ENCODE measurements at places on chromosomes 5 and 9.
A peak's percentile ranks its signal among the peaks of the same experiment; 100 is the strongest.

DNA sequence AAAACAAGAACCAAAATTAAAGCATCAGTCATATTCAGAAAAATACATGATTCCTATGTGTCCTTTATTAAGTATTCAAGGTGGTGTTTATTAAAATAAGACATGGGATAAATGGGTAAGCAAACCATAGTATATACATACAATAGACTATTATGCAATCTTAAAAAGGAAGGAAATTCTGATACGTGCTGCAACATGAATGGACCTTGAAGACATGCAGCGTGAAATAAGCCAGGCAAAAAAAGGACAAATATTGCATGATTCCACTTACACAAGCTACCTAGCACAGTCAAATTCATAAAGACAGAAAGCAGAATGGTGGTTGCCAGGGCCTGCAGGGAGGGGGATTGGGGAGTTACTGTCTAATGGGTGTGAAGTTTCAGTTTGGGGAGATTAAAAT lies 127.7 kb downstream of the DMAC1 start:
- no peak for DNase-seq

GRCh38 chr9:93532141-93532540 lies 44.2 kb upstream of the PHF2 start:
- no peak for DNase-seq

DNA sequence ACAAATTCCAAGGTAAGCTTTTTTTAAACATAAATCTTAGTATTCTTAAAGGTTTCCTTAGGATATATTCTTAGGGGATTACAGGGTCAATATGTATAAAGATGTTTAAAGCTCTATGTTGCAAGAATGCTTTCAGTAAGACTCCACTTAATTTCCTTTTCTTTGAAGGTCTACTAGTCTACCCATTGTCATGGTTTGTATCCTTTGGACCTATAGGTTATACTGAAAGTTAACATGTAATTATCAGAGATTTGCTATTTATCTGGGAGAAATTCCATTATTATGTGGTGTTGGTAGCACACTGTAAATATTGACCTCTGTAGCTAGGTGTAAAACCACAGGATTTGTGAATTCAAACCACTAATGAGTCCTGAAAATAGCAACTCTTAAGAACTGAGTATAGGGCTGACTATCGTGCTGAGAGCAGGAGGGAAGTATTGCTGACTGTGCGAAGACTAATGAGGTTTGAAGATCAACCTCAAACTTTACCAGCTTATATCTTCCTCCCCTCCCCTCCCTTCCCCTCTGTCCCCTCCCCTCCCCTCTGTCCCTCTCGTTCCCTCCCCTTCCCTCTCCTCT lies 85.6 kb downstream of the GADD45G start:
- no peak for DNase-seq

GRCh38 chr5:58751222-58751837 lies 168.5 kb downstream of the RAB3C start:
- peak; percentile 48 for DNase-seq

DNA sequence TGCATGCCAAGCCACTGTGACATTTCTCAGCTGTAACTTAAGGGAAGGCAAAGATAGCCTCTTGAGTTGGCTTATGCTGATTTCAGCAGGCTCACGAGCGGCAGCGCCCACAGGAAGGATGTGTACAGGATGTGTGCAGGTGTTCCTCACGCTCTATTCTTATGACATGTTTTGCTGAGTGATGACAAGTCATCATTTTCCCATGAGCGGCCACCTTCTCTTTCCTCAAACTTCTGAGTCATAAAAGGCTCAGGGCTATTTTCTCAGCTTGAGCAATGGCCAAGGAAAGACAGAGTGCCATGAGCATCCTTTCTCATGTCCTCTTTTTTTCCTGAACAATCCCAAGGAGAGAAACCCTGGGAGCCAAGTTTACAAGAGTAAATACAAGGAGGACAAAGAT lies 365.9 kb downstream of the PLK2 start:
- DNase-seq = no peak

GRCh38 chr5:65078331-65078730 lies 309.6 kb downstream of the CWC27 start:
- no peak for DNase-seq

DNA sequence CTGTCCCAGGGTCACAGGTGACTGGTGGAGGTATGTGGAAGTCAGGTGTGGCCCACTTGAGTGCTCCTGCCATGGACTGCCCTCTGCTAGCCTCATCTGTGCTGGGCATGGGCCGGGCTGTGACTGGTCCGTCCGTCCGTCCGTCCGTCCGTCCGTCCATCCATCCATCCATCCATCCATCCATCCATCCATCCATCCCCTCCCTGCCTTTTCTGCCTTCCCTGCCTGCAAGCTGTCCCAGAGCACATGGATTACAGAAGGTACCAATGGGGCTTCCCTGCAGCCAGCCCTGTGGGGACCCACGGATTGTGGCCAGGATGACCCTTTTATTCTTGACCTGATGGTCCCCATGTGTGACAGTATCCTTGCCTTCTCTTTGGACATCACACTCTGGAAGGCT lies 92.5 kb downstream of the MACROH2A1 start:
- no peak for DNase-seq

- peak; percentile 72 for DNase-seq
Observed at GRCh38 chr9:86947146-86948073, at the start of gene GAS1. TSS of gene GAS1 (minus strand) at chr9:86947506. CDS start at chr9:86946779, 727 bp downstream.
